Peyer's patch (tissue), 4 donors: ENCODE measurements at places on chromosomes 2 and 18. TPM values are rescaled to one million over a fixed set of nuclear protein-coding genes. Genes with fewer than 3 reads are reported as not detected.
A peak's percentile ranks its signal among the peaks of the same experiment; 100 is the strongest.

The CYS1 gene
- total RNA-seq: 5.8 TPM

DNA sequence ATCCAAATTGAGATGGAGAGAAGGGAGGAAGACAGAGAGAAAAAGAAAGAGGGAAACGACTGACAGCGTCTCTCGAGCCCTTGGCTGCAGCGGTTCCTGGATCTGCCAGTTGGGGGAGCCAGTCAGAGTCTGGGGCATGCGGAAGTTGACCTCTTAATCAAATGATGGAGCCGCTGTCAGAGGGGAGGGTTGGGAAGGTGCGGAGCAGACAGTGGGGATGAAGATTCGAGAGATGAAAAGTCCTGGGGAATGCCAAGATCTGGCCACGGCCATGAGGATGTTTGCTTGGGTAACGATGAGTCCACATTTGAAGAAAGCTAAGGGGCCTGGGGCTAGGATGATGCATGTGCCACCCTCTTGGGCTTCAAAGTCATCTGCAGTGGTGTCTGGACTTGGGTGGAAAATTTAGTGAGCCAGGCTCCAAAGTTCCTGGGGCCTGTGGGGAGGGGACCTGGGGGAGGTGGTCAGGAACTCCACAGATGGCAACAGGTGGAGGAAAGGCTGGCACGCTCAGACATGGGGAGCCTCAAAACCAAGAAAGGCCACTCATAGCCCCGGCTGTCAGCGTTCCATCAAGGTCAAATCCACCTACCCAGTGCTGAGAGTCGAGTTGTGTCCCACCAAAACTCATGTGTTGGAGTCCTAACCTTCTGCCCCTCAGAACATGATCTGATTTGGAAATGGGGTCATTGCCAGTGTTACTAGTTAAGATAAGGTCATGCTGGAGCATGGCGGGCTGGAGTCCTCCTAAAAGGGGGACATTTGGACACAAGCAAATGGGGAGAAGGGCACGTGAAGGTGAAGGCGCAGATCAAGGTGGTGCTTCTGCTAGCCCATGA lies 200.1 kb downstream of the NDUFA10 start:
- peak; percentile 14 for DNase-seq

- peak; percentile 58 for DNase-seq
Measured at GRCh38 chr2:218010140-218010983, 7.6 kb upstream of the TNS1 start.

GRCh38 chr18:65751155-65752085 lies 608 bp downstream of the CDH7 start:
- no peak for DNase-seq

The DYNC2LI1 gene
- total RNA-seq: 34.3 TPM

DNA sequence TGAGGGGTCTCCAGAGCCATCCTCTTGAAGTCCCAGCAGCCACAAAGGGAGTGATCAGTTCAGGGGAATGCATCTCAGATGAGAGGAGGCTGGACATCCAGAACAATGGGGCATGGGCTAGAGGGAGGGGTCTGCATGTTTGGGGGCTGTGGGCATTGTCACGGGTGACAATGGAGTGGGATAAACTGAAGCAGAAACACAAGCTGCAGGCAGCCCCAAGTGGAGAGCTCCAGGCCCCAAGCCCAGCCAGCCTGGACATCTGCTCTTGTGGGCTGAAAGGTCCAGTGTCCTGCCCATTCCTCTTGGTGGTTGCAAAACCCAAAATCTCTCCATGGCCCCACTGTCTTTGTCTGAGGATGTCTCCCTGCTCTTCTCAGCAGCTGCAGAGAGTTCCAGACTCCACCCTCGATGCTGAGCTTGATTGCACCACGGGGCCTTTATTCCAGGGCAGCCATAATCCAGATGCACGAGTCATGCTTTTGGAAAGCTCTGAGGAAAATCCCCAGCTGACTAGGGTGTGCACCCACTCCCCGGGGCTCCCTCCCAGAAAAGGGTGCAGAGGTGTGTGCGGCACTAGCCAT lies 149.4 kb downstream of the TNS1 start:
- no peak for DNase-seq

DNA sequence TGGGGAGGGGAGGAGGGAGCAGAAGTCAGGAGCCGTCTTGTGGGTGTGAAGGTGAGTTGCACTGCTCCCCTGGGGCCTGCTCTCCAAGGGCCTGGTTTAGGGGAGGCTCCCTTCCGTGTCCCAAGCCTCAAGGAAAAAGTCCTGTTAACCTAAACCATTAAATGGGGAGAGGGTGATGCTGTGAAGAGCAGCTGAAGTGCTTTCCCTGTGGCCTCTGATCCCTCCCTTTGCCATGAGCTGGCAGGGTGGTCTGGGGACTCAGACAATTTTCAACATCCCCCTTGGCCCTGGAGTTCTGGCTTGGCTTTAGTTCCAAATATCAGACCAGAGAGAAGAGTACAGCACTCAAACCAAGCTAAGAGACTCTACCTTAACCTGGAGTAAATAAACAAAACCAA lies 692 bp upstream of the POMC start:
- DNase-seq: no peak

DNA sequence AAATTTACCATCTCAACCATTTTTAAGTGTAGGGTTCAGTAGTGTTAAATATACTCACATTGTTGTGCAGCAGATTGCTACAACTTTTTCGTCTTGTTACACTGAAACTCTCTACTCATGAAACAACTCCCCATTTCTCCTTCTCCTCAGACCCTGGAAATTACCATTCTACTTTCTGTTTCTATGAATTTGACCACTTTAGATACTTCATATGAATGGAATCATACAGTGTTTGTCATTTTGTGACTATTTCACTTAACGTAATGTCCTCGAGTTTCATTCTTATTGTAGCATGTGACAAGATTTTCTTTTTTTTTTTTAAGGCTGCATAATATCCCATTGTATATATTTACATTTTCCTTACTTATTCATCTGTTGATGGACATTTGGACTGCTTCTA lies 203.8 kb downstream of the PLCL1 start:
- no peak for DNase-seq

DNA sequence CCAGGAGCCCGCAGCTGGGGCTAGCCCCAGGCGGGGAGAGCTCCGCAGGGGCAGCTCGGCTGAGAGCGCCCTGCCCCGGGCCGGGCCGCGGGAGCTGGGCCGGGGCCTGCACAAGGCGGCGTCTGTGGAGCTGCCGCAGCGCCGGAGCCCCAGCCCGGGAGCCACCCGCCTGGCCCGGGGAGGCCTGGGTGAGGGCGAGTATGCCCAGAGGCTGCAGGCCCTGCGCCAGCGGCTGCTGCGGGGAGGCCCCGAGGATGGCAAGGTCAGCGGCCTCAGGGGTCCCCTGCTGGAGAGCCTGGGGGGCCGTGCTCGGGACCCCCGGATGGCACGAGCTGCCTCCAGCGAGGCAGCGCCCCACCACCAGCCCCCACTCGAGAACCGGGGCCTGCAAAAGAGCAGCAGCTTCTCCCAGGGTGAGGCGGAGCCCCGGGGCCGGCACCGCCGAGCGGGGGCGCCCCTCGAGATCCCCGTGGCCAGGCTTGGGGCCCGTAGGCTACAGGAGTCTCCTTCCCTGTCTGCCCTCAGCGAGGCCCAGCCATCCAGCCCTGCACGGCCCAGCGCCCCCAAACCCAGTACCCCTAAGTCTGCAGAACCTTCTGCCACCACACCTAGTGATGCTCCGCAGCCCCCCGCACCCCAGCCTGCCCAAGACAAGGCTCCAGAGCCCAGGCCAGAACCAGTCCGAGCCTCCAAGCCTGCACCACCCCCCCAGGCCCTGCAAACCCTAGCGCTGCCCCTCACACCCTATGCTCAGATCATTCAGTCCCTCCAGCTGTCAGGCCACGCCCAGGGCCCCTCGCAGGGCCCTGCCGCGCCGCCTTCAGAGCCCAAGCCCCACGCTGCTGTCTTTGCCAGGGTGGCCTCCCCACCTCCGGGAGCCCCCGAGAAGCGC lies 15.0 kb upstream of the GMPPA start:
- DNase-seq: no peak

DNA sequence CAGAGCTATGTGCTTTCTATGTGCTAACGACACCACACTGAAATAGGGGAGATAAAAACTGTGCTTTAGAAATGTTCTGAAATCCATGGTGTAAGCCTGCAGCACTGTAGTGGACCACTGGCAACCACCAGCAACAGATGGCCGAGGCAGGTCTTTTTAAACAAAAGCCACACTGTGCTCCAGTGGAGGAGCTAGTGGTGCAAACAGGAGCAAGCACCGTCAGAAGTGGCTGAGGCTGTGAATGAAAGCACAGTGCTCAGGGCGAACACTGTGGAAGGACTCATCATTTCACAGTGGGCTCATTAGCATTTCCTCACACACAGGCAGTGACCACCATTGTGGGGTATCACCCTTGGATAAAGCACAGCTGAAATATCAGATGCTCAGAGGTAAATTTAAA lies 22.9 kb upstream of the MTX2 start:
- DNase-seq: no peak

The LYPD6B gene
- 3.7 TPM for total RNA-seq

- no peak for DNase-seq
Measured at GRCh38 chr2:37688771-37689468, 17.5 kb upstream of the CDC42EP3 start.

The MREG gene
- total RNA-seq: 6.7 TPM

DNA sequence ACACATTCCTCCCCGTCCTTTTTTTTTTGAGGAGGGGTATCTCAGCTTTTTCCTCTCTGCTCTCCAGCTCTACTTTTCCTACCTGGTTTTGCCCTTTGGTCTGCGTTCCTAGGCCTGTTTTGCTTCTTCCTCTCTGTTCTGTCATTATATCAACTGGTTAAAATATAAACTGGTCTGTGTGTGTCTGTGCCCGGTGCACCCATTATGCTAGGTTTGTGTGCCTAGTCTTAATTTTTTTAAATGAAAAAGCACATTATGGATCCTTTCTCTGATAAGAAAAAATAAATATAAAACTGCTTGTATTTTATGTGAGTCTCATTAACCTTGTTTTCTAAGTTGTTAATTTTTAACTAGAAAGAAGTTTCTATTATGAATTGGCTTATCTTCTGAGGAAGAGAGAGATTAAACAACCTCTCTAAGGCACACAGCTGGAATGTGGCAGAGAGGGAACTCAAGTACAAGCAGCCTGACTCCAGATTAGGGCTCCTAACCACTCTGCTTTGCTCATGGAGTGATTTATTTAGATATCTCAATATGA lies 17.4 kb downstream of the SLC38A11 start:
- DNase-seq: no peak

The ATOH8 gene
- total RNA-seq: 5.3 TPM

The UGT1A8 gene
- 2.5 TPM for total RNA-seq

The LOXHD1 gene
- total RNA-seq: not detected

- DNase-seq: no peak
Measured at GRCh38 chr2:109172556-109173105, 43.6 kb downstream of the SH3RF3 start.

The GLI2 gene
- total RNA-seq: 0.95 TPM

DNA sequence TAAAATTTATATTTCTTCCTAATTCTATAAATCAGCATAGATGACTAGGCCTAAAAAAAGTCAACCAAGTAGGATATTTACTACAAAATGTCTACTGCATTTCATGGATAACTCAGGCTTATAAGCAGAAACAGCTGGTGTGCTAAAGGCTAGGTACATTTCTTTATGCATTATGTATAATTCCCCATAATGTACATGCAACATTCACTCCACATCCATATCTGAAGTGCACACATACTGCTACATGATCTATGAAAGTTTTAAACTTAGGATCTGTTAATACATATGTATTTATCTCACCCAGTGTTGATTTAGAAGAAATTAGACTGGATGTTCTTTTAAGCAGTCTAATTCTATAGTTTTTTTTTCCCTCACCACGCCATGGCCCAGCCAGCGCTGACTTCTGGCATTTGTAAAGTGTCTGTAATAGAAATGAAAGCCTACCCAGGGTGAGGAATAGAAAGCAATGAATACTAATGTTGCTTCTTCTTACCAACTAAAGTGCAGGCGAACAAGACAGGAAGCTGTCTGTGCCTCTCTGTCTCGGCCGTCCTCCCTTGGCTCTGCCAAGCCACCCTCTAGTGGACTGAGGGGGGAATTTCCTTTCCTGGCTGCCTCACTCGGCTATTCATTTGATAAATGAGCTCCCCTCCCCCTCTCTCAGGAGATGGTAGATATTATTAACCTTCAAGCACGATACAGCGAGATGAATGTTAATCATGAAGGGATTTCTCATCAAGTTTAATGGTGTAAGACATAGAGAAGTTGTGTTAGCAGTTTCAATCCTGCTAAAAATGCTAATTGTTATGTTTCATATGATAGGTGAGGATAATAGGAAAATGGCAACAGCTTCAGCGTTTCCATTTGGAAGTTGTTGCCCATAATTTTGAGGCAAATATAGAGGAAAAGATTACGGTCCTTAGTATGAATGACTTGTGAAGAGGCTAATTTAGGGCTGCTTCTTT lies 384.5 kb downstream of the MTX2 start:
- peak; percentile 20 for DNase-seq

DNA sequence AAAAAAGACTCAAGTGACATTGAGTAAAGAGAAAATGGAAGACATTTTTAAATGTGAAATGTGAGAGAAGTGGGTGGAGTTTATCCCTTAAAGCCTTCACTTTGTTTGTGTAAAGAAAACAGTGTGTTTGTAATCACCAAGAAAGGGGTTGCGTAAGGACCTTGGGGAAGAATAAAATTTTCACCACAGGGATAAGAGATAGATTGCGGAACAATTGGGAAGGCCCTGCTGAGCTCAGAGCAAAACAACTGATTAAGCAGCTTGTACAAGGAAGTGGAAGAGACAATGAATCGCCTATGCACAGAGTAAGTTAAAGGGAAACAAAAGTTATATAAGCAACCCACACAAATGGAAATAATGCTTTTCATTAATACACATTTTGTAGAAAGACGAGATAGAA lies 327.7 kb downstream of the RAD51AP2 start:
- DNase-seq: no peak

DNA sequence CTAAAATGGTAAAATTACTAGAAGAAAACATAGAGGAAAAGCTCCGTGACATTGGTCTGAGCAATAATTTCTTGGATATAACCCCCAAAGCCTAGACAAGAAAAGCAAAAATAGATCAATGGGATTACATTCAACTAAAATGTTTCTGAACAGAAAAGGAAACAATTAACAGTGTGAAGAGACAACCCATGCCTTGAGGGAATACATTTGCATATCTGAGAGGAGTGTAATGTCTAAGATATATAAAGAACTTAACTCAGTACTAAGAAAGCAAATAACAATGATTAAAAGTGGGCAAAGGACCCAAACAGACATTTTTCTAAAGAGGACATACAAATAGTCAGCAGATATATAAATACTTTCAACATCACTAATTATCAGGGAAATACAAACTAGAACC lies 206.2 kb downstream of the VAPA start:
- no peak for DNase-seq

- no peak for DNase-seq
Measured at GRCh38 chr2:74450570-74451190, 4.2 kb upstream of the INO80B start.

DNA sequence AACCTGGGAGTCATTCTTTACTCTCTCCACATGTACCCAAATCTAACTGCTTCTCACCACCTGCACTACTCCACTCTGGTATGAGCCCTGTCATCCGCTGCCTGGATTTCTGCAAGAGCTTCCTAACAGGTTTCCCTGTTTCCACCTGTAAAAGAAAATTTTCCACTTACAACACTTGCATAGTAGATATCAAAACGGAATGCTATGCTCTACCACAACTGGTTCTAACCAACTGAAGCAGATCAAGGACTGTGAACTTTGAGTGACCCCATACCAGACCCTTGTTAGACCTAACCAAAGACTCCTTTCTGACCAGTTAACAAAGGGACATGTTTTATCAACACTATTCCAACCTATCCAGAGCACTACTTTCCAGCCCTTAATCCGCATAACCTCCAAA lies 3.8 kb upstream of the TMEM131 start:
- DNase-seq: no peak

GRCh38 chr18:6434481-6434880 lies 19.8 kb upstream of the L3MBTL4 start:
- no peak for DNase-seq

The AP1S3 gene
- 11.7 TPM for total RNA-seq
